ENCODE measurements at places on chromosomes 13 and 19. TPM values are rescaled to one million over a fixed set of nuclear protein-coding genes. Genes with fewer than 3 reads are reported as not detected.

The OVOL3 gene
- total RNA-seq: not detected

The CD33 gene
- total RNA-seq: 11.7 TPM

The PPP6R1 gene
- total RNA-seq: 52.3 TPM

The LHFPL6 gene
- 115 TPM for total RNA-seq

The ATP4A gene
- total RNA-seq: 0.35 TPM

The CFAP97D2 gene
- total RNA-seq: not detected

The DOCK6 gene
- 30.5 TPM for total RNA-seq

The ZNF17 gene
- 11.2 TPM for total RNA-seq

The LGALS4 gene
- total RNA-seq: not detected

The CYSLTR2 gene
- total RNA-seq: 4.0 TPM

DNA sequence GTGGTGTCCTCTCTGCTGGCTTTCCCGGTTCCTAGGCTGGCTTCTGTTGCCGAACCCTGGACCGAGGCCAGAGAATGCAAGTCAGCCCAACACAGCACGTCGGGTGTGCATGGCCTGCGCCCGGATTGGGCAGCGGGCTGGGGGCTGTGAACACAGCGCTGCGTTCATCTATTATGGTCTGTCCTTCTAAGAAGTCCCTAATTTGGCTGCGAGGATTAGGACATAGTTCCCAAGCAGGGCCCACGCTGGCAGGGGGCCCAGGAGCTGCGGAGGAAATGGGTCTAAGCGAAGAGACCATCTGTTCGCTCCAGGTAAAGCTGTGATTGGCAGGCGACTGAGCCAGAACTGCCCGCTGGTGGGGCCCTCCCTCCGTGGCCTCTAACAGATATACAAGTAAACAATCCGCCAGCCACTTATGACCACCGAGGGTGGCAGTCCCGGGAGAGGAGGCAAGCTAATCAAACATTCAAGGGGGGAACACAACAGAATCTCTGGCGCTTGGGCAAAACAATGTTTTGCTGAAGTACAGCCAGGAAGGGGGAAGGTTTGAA, 6.0 kb downstream of the SYCE2 start:
- no peak for DNase-seq
- H3K27ac ChIP-seq: peak overlapping the region; percentile 38
- peaks cover 16% of the 10 kb centered on the region for H3K4me1 ChIP-seq
- H3K36me3 ChIP-seq: no peaks in the 10 kb centered on the region
- peak overlapping the region; percentile 23 for H3K4me3 ChIP-seq

GRCh38 chr13:53206455-53206854, 177.8 kb downstream of the OLFM4 start:
- no peak overlapping the region for H3K27ac ChIP-seq
- H3K4me1 ChIP-seq: no peaks in the 10 kb centered on the region
- no peaks in the 10 kb centered on the region for H3K36me3 ChIP-seq
- H3K27me3 ChIP-seq: no peaks in the 10 kb centered on the region
- no peak for DNase-seq
- H3K4me3 ChIP-seq: no peak overlapping the region

GRCh38 chr19:5827891-5828660, 11.4 kb downstream of the FUT6 start:
- peaks cover 3% of the 10 kb centered on the region for H3K27me3 ChIP-seq
- no peak overlapping the region for H3K27ac ChIP-seq
- peak; percentile 36 for DNase-seq
- H3K4me1 ChIP-seq: peaks cover 4% of the 10 kb centered on the region

DNA sequence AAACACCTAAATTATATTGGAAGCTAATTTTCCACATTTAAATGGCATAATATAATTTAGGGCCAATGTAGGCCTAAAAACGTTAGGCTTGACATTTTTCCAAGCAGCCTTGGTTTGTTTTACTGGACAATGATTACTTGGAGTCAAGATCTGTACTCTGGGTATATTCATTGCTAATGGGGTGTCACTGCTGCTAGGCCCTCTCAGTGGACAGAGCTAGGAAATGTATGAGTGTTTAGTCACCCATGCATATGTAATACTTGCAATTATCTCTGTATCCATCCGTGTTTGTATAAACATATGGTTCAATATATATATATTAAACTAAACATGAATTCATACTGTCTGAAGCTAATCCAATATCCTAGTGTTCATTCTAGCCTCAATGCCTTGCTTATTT, 598.1 kb downstream of the DCT start:
- H3K4me1 ChIP-seq: no peaks in the 10 kb centered on the region
- H3K4me3 ChIP-seq: no peak overlapping the region
- no peak for DNase-seq

DNA sequence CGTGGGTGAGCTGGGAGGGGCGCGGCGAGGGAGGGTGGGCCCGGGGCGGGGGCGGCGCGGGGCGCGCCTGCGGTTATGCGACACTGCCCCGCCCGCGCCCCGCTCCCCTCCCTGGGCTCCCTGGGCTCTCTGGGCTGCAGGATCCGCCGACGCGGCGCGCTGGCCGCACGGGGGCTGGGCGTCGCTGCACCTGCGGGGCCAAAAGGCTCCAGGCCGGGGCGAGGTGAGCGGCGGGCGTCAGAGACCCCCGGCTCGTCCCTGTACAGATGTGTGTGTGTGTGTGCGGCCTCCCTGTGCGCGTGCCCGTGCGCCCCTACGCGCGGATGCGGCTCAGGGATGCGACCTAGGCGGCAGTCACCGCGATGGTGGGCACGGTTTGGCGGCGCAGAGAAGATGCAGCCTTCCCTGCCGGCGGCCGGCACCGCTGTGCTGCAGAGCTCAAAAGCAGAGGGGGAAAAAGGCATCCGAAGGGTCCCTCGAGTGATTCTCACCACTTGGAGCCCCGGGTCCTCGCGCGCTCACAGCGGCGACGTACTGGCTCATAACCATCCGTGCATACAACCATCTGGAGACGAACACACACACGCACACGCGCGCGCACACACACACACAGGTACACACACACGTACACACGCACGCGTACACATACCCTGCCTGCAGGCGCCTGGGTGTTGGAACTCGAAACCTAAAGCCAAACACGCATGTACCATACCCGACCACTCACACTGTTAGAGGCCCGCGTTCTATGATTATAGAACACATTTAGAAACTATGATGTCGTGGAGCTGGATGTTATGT, 709 bp downstream of the ATP8A2 start:
- no peaks in the 10 kb centered on the region for H3K4me1 ChIP-seq
- H3K27me3 ChIP-seq: no peaks in the 10 kb centered on the region
- no peak for DNase-seq
- peak overlapping the region; percentile 59 for H3K4me3 ChIP-seq
- H3K36me3 ChIP-seq: no peaks in the 10 kb centered on the region

DNA sequence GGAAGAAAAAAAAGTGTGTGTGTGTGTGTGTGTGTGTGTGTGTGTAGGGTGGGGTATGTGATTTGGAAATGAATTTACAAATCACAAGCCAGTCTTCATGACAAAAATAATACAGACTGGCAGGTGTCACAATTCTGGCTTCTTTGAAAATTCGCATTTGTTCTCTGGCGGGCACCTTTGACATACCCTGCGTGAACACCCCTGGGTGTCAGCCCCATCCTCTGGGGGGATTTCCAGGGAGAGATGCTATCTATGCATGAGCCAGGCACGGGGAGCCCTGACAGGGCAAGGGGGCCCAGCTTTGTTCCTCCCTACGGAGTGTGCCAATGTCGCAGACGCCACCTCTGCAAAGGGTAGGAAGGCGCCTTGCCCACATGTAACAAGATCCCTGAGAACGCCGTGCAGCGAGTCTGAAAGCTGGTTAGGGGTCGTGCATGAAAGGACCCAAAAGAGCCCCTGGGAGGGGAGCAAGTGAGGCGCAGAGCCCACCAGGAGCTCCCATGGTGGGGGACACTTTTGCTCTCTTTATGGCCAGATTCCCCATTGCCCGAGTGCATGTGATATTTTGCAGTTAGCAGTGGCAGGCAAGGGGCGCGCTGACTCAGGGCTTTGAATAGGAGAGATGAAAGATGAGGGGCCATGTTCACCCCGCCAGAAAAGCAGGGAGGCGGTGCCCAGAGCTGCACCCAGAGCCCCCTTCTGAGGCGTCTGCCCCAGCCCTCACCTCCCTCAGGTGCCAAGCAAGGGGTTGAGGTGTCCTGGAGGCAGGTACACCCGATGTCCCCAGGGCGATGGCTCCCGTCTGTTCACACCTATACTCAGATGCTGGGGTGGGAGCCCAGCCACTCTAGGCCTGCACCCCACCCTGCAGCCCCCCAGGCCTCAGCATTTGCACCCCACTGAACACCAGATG, 45.3 kb downstream of the KLF2 start:
- peaks cover 16% of the 10 kb centered on the region for H3K36me3 ChIP-seq
- peaks cover 3% of the 10 kb centered on the region for H3K4me1 ChIP-seq
- H3K27me3 ChIP-seq: no peaks in the 10 kb centered on the region
- H3K27ac ChIP-seq: no peak overlapping the region
- no peak overlapping the region for H3K4me3 ChIP-seq

GRCh38 chr13:102530751-102531150, 66.0 kb upstream of the TPP2 start:
- H3K27ac ChIP-seq: no peak overlapping the region
- H3K4me3 ChIP-seq: no peak overlapping the region
- H3K36me3 ChIP-seq: no peaks in the 10 kb centered on the region
- DNase-seq: no peak

GRCh38 chr13:46116653-46117502, 12.0 kb upstream of the CPB2 start:
- no peak overlapping the region for H3K4me3 ChIP-seq
- H3K36me3 ChIP-seq: no peaks in the 10 kb centered on the region
- H3K27me3 ChIP-seq: no peaks in the 10 kb centered on the region
- H3K4me1 ChIP-seq: no peaks in the 10 kb centered on the region
- H3K27ac ChIP-seq: no peak overlapping the region

GRCh38 chr19:15170345-15170744, 30.4 kb downstream of the NOTCH3 start:
- DNase-seq: no peak
- H3K36me3 ChIP-seq: peaks cover 80% of the 10 kb centered on the region
- H3K27me3 ChIP-seq: no peaks in the 10 kb centered on the region
- H3K4me1 ChIP-seq: no peaks in the 10 kb centered on the region
- no peak overlapping the region for H3K27ac ChIP-seq
- no peak overlapping the region for H3K4me3 ChIP-seq

DNA sequence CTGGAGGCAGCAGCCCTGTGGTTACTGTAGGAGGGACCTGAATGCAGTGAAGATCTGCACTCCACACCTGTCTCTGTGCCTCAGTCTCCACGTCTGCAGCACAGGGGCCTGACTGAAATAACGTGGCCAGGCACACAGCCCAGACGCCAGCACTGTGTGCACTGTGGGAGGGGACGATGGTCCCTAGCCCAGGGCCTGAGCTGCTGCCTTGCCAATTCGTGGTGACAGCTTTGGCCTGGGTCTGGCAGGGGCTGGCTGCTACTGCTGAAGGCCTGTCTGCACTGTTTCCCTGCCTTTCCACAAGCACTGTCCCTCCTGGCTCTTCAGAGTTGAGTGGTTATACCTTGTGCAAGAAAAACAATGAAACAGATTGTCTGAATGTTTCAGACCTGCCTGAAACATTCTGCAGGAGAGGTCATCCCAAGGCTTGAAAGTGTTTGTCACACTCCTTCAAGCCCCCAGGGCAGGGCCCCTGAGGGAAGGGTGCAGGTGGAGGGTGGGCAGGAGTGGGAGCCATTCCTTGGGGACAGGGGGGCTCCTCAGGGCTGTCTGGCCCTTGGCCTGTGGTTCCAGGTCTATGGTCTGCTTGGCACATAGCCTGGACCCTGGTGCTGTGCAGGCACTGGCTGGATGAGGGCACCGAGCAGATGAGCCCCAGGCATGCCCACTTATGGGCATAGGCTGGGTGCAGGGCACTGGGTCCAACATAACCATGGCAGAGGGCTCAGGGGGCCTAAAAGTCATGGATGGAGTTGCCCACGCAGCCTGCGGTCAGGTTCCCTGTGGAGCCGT, 38.7 kb upstream of the LDLR start:
- DNase-seq: no peak
- no peaks in the 10 kb centered on the region for H3K27me3 ChIP-seq

DNA sequence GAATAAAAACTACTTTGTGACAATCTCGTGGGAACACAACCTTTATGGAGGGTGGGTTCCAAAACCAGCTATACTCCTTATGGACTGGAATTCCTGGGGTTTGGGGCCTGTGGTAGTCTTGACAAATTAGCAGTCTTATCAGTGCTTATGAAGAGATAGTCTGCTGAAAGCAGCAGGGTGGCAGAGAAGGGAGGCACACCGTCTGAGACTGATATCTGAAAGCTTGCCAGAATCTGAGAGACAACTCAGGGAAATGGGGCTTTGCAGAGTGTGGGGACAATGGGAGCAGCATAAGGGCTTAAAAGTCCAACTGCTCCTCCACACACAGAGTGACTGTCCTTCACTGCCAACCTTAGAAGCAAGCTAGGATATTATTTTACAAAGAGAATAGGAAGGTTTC, 95.9 kb downstream of the UGGT2 start:
- no peaks in the 10 kb centered on the region for H3K4me1 ChIP-seq
- H3K27me3 ChIP-seq: no peaks in the 10 kb centered on the region
- no peaks in the 10 kb centered on the region for H3K36me3 ChIP-seq
- H3K27ac ChIP-seq: no peak overlapping the region
- H3K4me3 ChIP-seq: no peak overlapping the region

- no peak overlapping the region for H3K27ac ChIP-seq
- H3K36me3 ChIP-seq: no peaks in the 10 kb centered on the region
- H3K4me1 ChIP-seq: peaks cover 12% of the 10 kb centered on the region
- H3K27me3 ChIP-seq: no peaks in the 10 kb centered on the region
Measured at GRCh38 chr19:19624032-19624570, 3.9 kb downstream of the LPAR2 start.

DNA sequence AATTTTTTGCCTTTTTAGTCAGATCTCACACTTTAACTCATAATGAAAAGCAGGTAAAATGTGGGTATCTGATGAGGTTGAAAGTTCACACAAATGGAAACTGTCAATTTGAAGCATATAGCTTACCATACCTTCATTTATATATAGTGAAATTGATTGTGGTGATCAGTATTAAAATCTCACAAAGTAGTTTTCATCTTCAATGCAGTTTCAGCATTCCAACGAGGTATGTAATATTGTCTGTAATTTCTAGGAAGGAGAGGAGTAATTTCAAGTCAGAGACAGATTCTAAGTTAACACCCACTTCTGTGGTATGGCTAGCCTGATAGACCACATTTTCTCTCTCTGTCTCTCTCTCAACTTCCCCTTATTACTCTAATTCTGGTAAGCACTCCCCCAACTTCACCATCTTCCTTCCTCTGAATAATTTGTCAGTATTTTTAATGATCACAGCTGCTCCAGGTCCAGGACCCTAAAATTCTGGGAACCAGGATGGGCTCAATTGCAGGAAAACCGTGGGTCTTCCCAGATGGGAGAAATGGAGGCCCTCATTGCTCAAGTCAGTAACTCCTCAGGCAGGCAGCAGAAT, 455.7 kb downstream of the FGF9 start:
- no peak overlapping the region for H3K27ac ChIP-seq
- no peaks in the 10 kb centered on the region for H3K36me3 ChIP-seq
- no peaks in the 10 kb centered on the region for H3K4me1 ChIP-seq
- H3K4me3 ChIP-seq: no peak overlapping the region
- no peak for DNase-seq

All from thoracic aorta (tissue), 2 donors.